ENCODE measurements at places on chromosomes 2 and 18. TPM values are rescaled to one million over a fixed set of nuclear protein-coding genes. Genes with fewer than 3 reads are reported as not detected.

HRH4 gene
- polyA plus RNA-seq = not detected

BMP10 gene
- polyA plus RNA-seq = not detected

GAL3ST2 gene
- not detected for polyA plus RNA-seq

TRPM8 gene
- polyA plus RNA-seq = not detected

STARD6 gene
- not detected for polyA plus RNA-seq

CCDC74B gene
- polyA plus RNA-seq = 0.38 TPM

ANKRD62 gene
- not detected for polyA plus RNA-seq

CDKL4 gene
- not detected for polyA plus RNA-seq

BZW1 gene
- 73.1 TPM for polyA plus RNA-seq
